ENCODE measurements at places on chromosomes 2 and 18. TPM values are rescaled to one million over a fixed set of nuclear protein-coding genes. Genes with fewer than 3 reads are reported as not detected.

The NPAS2 gene
- polyA plus RNA-seq, result 21.8 TPM

The SCN9A gene
- polyA plus RNA-seq, result 17.9 TPM

The PCARE gene
- not detected for polyA plus RNA-seq

The SCYGR1 gene
- not detected for polyA plus RNA-seq

DNA sequence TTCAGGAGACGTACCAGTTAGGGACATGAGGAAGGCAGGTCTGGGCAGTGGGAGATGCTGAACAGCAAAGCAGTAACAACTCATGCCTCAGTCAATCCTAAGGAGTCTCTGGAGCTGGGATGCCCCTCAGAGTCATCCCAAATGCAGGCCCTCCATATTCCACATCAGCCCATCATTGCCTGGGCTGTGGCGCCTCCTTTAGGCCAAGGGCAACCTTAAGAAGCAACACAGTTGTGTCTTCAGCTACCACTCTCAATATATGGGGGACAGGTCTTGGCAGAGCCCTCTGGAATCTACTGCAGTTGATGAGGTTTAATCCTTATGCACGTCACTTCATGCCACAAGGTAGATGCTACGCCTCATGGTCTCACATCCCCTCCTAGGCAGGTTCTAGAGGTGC lies 682.0 kb upstream of the RAB6C start:
- no peak for DNase-seq

- DNase-seq, result no peak
Observed at GRCh38 chr2:112692918-112693317, 27.9 kb upstream of the NT5DC4 start.

GRCh38 chr2:132816234-132816633 lies 146.2 kb upstream of the LYPD1 start:
- DNase-seq, result no peak

- no peak for DNase-seq
Observed at GRCh38 chr2:16413285-16413684, 252.3 kb downstream of the CYRIA start.

- DNase-seq, result no peak
Observed at GRCh38 chr2:201631041-201631440, 12.3 kb downstream of the TMEM237 start.

DNA sequence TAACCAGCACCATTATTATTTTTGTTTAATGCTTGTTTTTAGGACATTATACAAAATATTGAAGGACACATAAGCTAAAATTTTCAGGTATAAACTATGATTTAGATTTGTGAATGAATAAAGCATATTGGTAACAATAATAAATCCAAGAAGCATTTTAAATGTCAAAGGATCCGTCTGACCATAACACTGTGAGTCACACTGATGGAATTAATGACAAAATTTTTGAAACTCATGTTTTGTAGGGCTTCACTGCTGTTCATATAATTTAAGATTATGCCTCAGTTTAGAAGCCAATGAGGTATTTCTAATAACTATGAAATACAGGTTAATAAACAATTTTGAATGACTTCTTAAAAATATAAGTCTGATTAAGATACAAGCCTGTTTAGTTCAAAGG lies 124.6 kb downstream of the TMEFF2 start:
- no peak for DNase-seq

DNA sequence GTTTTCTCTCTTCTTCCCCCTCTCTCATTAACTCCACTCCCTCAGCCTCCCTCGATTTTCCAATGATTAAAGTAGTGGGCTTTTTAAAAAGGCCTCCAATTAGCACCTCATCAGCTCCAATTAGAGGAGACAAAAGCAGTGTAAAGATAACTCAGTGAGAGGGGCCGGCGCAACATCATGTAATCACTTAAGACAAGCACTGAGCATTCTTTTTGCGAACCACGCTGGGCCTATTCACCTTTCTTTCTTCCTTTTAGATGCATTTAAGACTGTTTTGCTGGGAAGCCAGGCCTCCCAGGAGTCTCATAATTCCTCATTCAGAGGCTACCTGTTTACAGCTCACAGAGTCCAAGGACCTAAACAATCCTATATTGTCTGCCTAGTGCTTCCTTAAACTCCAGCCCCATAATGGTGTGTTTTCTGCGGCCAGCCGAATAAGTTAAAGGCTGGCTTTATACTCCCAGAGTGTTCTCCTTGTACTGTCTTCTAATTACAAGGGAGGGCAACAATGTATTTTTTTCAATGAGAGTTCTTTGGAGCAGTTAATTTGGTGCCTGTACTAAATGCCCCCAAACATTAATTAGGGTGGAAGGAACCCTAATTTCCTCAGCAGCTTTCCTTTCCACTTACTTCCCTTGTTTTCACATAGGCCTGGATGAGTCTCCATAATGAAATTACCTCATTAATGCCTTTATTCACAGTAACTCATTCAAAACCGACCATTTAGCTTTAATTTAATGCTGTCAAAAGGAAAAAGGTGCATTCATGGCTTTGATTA lies 28.0 kb upstream of the LMAN1 start:
- DNase-seq, result peak; percentile 55

DNA sequence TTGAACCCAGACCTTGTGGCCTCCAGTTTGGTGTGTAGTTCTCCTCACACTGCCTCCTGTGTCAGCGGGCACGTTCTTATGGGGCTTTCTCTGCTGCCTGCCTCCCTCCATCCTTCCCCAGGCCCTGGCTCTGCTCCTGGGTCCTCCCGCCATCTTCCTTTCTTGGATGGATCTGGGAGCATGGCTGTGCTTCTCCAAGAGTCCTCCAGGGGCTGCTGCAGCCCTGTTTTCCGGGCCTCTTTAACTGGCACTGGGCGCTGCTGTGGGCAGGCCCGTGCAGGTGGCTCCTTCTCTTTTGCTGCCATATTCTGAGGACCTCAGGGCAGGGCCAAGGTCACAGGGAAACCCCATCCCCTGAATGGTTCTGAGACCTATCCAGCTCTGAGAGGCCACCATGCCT lies 17.8 kb downstream of the THNSL2 start:
- no peak for DNase-seq

GRCh38 chr2:1309507-1309906 lies 103.8 kb upstream of the TPO start:
- no peak for DNase-seq

DNA sequence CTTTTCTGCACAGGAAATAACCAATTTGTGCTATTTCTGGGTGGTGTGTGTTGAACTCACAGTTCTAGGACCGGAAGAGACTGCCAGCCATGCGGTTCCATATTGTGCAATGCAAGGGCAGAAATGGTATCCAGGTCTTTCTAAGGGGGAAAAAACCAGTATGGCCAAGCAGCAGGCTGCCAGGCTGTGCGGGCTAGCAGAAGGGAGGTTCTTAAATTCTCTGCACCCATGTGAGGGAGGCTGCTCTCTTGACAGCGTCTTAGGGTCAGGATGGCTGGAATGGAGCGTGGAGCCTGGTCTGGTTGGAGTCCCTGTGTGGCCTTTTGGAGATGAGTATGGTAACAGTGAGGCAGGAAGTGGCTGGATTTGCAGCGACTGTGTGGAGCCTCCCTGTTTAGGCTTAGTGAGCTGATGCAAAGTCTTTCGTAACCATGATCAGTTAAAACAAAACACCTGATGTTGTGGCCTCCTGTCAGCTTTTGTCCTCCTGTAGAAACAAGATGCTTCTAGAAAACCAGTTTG lies 52.6 kb downstream of the NCK2 start:
- DNase-seq, result no peak

DNA sequence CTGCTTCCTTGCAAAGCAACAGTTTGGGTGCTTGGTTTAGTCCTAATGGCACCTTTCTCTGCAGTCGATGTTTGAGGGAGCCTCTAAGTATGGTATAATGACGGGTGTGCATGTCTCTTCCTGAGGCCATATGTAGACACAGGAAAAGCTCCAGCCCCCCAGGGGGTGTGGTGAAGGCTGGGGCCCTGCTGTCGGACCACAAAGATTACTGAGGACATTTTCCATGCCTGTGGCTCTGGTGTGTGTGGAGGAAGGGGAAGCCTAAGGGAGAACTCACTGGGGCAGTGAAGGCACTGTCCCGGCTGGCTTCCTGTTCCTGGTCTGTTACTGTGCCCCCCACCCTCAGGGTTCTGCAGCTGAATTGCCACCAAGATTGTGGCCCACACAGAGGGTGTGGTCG lies 187.1 kb downstream of the FHOD3 start:
- DNase-seq, result no peak

DNA sequence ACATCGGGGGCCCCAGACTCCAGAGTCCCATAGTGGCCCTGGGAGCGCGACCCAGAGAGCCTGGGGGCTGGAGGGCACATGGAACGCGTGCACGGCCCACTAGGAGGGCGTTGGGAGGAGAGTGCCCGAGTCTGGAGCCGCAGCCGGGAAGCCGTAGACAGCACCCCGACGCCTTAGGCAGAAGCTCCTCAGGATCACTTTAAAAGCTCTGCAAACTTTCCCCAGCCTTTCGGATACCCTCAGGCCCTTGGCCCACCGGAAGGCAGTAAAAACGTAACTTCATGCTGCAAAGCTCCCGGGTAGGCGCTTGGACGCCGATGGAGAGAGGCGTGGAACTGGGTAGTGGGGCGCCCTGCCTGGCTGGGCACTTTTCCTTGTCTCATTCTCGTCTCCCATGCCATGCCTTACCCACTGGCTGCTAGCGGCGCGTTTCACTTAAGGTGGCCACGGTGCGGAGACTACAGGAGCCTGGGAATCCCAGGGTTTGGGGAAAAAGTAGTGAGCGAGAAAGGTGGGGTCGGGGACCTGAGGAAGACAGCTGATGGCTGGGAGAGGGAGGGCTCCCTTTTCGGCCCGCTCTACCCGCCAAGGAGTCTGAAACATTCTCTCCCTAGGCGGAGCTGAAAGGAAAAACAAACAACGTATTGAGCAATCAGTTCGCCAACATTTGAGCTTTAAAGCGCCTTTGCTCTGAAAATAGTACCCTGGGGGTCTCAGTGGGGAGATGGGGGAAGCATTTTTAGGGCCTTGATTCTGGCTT lies 141.8 kb downstream of the MEIS1 start:
- DNase-seq, result no peak

- no peak for DNase-seq
Observed at GRCh38 chr2:220276741-220277444, 649.5 kb downstream of the SLC4A3 start.

DNA sequence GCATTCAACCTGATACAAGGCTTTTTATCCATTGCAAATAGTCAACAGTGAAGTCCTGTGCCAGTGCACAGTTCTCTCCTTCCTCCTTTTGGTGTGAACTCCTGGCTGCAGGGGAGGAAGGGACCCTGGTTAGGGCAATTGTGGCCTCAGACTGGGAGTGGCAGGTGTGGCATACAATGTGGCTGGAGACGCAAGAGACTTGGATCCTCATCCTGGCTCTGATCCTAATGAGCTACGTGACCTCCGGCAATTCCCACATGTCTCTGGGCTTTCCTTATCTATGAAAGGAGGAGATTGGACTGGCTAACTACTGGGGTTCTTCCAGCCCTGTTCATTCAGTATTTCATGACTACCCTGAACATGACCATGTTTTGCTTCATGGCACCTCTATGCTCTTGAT lies 10.5 kb upstream of the IL1A start:
- no peak for DNase-seq

- no peak for DNase-seq
Observed at GRCh38 chr18:74496508-74497323, 553 bp downstream of the CNDP2 start.

GRCh38 chr2:74632209-74632938 lies 15.8 kb downstream of the M1AP start:
- no peak for DNase-seq

- DNase-seq, result no peak
Observed at GRCh38 chr18:3879836-3880120, 429.8 kb downstream of the TGIF1 start.

Measured in spinal cord (tissue), 10 donors.